Renal cortex interstitium (tissue), 15 donors: ENCODE measurements at places on chromosomes 1 and 21.

GRCh38 chr1:59220356-59220755 lies 76.5 kb upstream of the FGGY start:
- DNase-seq = no peak

DNA sequence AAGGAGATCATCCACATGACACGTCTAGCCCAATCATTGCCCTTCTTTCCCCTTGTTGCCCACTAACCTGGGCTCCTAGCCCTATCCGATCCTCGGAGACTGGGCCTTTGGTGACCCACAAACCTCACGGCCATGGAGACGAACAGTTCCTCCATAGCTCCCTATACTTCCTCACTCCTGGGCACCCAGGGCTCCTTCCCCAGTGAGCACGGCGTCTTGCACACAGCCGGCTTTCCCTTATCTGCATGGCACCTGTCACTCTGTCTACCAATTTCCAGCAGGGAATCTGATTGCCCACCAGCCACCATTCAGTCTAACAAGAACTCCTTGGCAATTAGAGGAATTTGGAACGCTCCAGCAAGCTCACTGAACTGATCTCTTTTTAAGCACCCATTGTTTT lies 3.1 kb downstream of the GNG4 start:
- DNase-seq = no peak

GRCh38 chr1:171494076-171494475 lies 8.7 kb downstream of the PRRC2C start:
- DNase-seq = no peak

DNA sequence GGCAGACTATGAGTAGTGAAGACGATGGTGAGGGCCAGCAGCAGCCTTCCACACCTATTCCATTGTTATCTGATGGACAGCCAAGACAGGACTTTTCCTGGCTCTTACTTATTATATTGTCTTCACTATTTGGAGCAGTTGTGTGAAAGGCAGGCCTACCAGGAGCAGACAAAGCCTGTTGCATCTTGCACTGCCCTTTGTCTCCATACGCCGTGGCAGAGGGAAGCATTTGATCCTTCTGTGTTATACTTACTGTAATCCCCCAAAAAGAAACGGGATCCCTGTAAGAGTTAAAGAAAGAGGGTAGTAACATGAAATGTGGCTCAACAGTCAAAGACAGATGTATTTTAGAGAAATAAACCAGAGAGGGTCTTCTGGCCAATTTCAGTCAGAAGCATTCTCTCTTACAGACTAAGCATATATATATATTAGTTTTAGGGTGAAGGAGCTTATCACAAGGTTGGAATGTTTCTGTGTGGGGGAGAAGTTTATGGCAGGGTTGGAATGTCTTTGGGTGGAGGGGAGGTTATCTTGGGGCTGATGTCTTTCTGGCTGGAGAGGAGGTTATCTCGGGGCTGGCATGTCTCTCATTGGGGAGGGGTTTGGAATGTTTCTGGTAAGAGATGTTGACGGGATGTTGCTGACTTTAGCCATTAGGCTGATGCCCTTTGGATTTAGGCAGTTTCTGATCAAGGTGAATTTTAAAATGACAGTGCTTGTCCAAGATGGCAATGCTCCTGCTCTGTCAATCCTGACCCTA lies 23.4 kb upstream of the HSD3B1 start:
- DNase-seq = no peak

DNA sequence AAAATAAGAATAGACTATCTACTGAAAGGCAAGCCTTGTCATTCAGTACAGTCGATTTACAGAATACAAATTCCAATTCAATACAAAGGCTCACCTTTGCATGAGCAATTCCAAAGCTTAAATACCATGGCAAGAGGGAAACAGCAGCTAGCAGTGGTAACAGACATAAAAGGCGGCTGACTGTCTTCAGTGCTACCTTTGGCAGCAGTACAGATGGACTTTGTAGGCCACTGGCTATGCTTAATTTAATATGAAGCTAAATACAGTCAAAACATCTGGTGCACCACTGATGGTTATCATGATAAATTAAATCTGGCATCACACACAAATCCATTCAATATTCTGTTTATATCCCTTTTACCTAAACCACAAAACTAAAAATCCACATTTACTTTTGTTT lies 62.4 kb downstream of the RERE start:
- no peak for DNase-seq

GRCh38 chr1:243946253-243946652 lies 96.2 kb upstream of the AKT3 start:
- DNase-seq = no peak

- DNase-seq = no peak
Measured at GRCh38 chr1:183161391-183161790, 24.7 kb upstream of the LAMC2 start.

DNA sequence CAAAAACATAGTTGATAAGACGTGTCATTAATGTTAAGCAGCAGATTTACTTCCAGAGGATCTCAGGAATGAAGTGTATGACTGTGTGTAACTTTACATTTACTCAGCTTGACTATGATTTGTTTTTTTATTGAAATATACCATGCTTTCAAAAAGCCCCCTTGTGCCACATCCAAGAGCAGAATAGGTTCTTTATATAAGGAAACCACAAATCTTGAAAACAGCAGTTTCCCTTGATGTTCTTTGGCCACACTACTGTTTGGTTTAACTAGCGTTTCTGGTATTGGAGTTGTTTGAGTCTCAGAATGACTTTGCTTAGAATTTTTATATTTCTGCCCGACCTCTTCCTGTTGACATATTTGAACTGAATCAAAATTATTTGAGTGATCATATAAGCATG lies 25.0 kb downstream of the LRRC8C start:
- DNase-seq = no peak

DNA sequence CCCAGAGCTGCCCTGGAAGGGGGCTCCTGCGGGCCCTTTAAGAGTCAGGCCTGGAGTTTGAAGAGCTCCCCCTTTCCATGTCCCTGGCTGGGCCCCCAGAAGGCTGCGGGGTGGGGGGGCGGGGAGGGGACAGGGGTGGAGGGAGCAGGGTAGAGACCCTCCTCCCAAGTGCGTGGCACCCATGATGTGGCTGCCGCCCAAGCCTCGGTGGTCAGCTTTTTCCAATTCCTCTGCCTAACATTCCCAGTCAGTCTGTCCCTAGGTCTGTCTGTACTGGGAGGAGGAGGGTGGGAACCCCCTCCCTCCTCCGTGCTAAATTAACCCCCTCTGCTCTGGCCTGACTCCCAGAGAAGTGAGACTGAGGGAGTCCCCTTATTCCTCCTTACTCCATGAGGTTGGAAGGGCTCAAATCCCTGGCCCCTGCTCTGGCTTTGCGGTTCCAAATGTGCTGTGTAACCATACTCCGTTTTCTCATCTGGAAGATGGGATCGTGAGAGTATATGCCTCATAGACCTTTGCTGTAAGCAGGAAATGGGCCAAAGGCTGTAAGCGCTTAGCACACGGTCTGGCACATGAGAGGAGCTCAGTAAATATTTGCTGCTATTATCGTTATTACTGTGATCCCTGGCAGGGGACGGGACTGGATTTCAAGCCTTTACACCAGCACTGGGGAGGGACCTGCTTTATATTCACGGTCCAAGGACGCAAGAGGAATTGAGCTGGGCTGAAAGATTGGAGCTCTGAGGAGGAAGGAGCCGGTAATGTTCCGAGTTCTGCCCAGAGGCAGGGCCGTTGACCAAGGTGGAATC lies 658 bp upstream of the COL16A1 start:
- no peak for DNase-seq

- DNase-seq = no peak
Measured at GRCh38 chr1:93597709-93598108, 83.9 kb downstream of the BCAR3 start.

GRCh38 chr1:36080236-36080635 lies 3.7 kb upstream of the TEKT2 start:
- no peak for DNase-seq

DNA sequence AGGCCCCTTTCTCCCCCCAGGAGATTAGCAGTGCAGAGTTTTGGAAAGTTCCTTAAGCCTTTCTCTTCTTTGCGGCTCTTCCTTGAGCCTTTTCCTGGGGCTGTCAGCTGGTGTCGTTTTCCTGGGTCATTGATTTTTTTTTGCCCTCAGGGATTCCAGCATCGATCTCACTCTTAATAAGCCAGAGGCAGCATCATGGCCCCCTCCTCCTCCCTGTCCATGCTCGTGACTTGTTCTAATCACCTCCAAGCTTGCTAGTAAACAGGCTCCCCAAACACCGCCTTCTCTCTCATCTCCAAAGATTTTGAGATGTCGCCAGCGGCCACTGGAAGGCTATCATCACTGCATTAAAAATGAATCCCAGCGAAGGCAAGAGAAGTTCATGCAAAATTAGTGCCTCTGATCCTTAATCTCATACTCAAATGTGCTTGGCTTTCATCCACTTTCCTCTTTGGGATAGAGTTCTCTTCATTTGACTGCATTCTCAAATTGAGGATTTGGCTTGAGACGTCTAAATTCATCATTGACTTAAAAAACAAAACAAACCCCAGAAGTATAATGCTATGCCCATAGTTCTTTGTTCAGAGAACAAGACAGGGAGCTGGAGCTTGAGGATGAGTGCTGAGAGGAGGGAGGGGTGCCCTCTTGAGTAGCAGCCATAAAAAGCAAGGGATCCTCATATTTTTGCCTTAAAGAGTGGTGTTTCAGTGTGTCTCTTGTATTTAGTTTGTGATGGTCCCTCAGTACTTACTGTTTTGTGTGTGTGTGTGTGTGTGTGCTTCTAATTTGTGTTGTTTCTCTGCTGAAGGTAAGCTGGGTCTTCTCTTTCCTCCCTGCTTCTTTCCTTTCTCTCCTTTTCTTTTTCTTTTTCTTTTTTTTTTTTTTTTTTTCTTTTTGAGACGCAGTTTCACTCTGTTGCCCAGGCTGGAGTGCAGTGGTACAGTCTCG lies 3.2 kb downstream of the EVA1C start:
- DNase-seq = no peak

DNA sequence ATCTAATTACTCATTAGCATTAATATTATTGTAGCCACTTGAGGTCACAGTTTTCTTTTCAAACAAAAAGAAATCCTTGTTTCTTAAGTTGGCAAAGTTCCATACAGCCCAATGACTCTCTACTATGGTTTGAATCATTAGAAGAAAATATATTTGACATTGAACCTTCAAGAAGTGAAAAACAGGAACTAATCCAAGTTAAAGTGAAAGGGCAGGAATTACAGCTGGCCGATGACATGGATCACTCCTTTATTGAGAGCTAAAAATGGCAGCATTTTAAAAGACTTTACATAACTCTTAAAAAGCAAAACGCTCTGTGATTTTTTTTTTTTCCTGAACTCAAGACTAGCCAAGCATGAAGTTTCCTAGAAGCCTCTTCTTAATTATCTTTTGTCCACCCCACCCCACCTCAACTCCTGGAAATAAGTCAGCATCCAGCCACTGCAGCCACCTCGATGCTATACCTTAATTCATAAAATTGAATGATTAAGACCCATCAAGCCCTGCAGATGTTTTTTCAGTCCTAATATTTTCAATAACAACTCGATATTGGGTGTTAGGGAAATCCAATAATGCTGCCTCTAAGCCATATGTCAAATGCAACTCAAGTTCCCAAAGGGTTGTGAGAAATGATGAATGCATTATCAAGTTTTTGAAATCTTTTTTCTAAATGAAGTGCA lies 323.1 kb downstream of the HHIPL2 start:
- no peak for DNase-seq

DNA sequence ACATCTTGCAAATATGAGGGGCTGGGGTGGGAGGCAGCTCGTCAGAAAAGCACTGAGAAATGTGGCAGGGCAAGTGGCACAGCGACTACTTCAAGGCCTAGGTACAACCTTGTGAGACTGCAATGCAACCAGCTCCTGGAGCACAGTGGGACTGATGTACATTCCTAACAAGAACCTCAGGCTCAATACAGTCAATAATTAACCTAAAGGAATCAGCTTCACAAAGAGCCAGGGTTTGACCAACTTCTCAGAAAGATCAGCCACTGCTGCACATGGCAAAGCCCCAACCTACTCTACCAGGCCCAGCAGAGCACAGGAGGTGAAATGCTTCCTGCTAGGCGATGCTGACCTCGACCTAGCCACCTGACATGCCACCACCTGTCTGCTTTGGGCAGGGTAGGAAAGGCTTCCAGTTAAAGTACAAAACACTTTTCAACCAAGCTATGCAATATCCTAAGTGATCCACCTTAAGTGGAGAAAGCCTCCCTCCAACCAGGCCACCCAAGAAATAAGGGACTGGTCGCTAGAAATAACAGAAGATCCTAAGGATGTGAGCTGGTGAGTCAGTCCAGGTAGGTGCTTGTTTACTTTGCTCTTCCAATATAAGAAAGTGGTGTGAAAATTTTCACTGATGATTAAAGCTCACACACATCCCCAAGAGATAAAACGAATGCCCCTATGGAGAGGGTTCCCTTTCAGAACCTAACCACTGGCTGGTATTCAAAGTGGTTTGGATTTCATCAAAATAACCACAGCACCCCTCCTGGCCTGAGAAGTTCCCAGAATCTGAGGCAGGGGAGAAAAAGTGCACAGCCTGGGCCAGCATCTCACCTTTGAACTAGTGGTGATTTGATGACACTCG lies 2.1 kb downstream of the RIPK4 start:
- DNase-seq = no peak

GRCh38 chr1:177495878-177496277 lies 325.1 kb downstream of the BRINP2 start:
- DNase-seq = no peak

- no peak for DNase-seq
Measured at GRCh38 chr21:15775291-15775690, 45.5 kb downstream of the USP25 start.

GRCh38 chr21:31310750-31311149 lies 33.3 kb downstream of the TIAM1 start:
- no peak for DNase-seq

- DNase-seq = no peak
Measured at GRCh38 chr1:183847641-183848040, 42.7 kb downstream of the RGL1 start.

DNA sequence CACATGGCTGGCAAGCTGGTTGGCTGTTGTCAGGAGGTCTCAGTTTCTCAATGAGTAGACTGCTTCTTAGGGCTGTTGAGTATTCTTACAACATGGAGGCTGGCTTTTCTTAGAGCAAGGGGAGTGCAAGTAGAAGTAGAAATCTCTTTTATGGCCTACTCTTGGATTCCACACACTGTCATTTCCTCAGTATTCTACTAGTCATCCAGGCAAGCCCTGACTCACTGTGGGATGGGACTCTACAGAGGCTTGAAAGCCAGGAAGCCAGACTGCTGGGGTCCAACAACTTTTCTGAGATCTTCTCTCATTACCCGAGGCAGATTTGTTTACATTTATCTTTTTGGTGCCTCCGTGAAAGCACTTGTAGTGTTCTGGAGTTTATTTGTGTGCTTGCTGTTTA lies 196.2 kb upstream of the APP start:
- DNase-seq = no peak

- DNase-seq = no peak
Measured at GRCh38 chr1:116374353-116375147, 1.5 kb downstream of the ATP1A1 start.

GRCh38 chr21:32181457-32181856 lies 97.4 kb downstream of the MIS18A start:
- DNase-seq = no peak

DNA sequence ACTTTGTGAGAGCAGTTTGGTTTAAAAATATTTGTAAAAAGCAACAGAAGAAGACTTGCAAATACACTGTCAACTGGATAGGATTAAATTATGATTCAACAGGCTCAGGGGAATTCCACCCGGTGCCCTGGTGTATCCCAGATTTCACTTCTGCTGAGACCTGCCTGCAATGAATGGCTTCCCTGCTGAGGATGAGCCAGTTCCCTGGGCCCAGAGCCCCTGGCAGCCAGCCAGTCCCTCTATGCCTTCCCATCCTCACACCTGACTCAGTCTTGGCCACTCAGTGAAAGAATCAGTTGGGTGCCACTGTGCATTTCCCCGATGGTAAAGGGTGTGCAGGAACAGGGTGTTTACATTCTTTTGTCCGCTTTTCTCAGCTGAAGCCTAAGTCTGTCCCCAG lies 64.4 kb downstream of the KCTD3 start:
- no peak for DNase-seq

- DNase-seq = no peak
Measured at GRCh38 chr1:160704250-160704649, 7.4 kb downstream of the CD48 start.
